ENCODE measurements at places on chromosomes 4 and X.

GRCh38 chr4:109174224-109174953 lies 128.1 kb downstream of the COL25A1 start:
- no peak for DNase-seq

- DNase-seq: no peak
Measured at GRCh38 chr4:153114771-153115321, 89.4 kb upstream of the TRIM2 start.

DNA sequence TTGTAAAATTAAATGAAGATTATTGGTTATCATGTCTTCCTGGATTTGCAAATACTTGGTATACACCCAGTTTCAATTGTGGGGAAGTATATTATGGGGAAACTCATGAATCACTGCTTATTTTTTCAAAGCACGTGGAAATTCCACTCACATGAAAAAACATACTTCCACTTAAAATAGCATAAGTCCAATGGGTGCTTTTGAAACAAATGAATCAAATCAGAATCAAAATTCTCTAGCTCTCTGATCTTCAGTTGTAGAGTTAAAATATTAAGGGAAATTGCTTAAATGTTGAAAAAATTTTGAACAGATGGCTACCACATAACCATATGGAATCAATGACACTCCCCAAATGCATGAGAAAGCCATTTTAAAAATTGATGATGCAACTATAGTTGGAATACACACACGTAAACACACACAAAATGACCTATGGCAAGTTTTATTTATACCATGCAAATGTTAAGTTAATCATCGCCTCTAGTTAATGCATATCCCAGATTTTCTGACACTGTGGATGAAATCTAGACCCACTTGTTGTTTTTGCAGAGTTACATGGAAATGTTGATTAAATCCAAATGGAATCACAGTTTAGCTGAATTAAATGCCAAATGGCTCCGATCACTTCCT lies 93.2 kb downstream of the ARSF start:
- no peak for DNase-seq

DNA sequence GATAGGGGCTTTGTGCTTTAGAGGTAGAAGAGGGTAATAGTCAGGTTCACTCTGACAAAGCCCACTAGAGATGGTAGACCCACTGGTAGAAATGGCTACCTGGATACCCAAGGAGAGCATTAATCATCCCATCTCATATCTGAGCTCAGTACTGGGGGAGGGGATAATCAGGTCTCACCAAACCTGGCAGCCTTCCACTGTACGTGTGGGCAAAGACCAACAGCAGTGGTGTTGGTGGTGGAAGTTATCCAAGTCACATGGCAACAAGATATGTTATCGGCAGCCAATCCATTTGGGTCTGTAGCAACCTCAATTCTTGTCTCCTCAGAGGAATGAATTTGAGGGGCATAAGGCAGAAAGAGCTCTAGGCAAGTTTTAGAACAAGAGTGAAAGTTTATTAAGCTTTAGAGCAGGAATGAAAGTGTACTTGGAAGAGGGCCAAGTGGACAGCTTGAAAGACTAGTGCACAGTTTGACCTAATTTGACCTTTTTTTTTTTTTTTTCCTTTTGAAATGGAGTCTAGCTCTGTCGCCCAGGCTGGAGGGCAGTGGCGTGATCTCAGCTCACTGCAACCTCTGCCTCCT lies 67.0 kb upstream of the CXCL13 start:
- no peak for DNase-seq

DNA sequence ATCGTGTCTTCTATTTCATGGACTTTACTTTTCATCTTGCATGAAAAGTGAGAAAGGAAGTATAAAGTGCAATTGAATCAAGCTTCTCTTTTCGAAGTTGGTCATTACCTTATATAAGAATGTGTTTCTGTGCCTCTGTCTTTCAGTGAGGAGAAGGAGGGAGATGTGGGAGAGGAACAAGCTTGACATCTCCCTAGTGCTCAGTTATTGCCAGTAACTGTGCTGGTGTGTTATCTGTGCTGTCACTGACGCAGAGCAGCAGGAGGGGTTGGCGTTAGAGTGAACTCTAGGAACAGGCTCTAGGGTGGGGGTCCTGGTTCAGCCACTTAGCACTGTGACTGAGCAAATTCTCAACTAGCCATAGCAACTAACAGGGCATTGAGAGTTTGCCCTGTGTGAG lies 34.0 kb upstream of the TBC1D9 start:
- no peak for DNase-seq

GRCh38 chr4:171532968-171533367 lies 280.2 kb upstream of the GALNTL6 start:
- DNase-seq: no peak

- DNase-seq: no peak
Measured at GRCh38 chr4:2079926-2080325, 20.8 kb downstream of the NAT8L start.

- DNase-seq: peak; percentile 41
Measured at GRCh38 chrX:49053223-49054072, 5.4 kb upstream of the CCDC120 start.

GRCh38 chr4:27173280-27173679 lies 312.6 kb downstream of the STIM2 start:
- DNase-seq: no peak

GRCh38 chr4:48112017-48112667 lies 21.9 kb downstream of the TXK start:
- DNase-seq: no peak

DNA sequence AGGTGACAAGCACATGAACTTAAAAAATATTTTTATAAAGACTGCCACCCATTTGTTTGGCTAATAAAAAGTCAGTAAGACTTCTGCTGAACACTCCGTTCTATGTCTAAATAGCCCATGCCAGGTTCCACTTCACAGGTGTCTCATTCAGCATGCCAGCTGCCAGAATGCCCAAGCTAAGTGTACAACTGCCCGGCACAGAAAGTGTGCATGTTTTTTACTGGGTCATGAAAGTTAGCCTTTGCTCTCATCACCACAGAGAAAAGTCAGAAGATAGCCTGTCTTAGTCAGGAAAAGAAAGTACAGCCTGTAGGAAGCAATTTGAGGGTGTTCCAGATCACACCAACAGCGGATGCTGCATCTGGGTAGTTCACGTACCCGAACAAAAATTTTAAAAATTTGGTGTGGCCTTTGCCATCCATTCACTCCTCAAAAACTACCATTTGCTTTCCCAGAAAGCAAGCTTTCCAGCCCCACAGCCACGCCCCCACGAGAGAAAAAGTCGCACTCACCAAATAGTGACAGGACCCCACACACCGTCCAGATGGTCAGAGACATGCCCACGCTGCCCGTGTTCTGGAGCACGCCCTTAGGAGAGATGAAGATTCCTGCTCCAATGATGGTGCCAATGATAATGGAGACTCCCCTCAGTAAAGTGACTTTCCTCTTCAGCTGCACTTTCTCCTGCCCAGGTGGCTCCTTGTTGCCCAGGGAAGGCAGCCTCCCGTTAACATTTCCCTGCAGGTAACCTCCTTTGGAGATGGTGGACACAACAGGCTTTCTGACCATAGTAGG lies 671 bp downstream of the SLC7A11 start:
- no peak for DNase-seq

GRCh38 chr4:62208921-62209320 lies 1008.8 kb downstream of the ADGRL3 start:
- DNase-seq: no peak

GRCh38 chr4:105227054-105227453 lies 80.4 kb downstream of the TET2 start:
- no peak for DNase-seq

DNA sequence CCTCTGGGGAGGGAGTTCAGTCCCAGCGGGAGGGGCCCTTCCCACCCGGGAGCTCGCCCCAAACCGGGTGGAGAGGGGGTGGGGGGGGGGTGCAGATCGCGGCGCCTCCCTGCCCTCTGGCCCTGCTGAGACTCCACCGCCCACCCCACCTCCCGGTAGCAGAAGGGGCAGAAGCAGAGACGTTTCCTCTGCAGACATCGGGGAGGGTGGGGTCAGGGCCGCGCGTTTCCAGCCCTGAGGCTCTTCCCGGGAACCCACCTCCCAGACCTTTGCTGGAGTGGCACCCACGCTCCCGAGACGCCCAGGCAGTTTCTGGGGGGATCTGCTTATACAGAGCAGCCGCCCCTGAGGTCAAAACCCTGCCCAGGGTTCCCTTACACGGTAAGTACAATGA lies 30.2 kb downstream of the CPLX1 start:
- no peak for DNase-seq

DNA sequence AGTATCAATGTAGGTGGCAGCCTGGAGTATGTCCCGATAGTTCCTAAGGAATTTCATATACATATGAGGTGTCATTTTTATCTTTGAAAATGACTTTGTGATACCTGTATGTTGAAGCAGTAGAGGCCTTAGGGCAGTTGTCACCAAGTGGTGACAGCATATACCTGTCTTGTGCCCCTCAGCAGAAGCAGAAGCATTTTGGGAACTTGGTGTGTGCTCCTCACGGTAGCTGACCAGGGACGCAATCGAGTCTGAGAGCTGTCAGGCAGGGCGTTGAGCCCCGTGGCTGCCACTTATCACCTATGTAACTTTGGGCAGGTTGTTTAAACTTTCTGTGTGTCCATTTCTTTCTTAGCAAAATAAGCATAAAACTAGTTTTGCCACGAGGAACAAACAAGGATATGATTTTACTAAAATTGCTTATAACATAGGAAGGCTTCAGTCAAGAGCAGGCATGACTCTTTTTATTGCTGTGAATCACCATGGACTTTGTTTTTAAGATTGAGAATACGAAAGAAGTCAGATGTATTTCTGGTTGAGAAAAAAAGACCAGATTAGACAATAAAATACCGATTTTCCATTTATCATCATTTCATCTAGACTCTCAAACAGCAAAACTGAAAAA lies 161.5 kb downstream of the CPE start:
- no peak for DNase-seq

DNA sequence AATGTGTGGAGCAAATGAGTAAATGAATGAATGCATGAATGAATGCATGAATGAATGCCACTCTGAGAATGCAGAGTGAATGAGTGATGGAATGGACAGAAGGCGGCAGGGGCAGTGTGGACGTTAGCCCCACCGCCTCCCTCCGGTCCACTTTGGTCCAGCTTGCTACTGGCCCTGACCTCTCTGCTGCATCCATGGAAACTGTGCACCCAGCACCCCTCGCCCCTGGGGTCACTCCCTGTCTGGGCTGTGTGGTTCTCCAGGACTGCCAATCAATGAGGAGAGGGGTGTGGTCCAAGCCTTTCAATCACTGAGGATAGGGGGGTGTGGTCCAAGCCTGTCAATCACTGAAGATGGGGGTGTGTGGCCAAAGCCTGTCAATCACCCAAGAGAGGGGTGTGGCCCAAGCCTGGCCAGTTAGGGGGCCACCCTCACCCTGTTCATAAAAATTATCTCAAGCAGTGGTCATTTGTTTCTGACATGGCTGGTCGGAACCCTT lies 39.2 kb upstream of the ASMTL start:
- DNase-seq: no peak

- DNase-seq: no peak
Measured at GRCh38 chr4:72111863-72112262, 80.1 kb downstream of the NPFFR2 start.

GRCh38 chr4:139368998-139369397 lies 66.7 kb upstream of the NDUFC1 start:
- no peak for DNase-seq

GRCh38 chr4:102665527-102665926 lies 95.2 kb downstream of the MANBA start:
- DNase-seq: no peak

DNA sequence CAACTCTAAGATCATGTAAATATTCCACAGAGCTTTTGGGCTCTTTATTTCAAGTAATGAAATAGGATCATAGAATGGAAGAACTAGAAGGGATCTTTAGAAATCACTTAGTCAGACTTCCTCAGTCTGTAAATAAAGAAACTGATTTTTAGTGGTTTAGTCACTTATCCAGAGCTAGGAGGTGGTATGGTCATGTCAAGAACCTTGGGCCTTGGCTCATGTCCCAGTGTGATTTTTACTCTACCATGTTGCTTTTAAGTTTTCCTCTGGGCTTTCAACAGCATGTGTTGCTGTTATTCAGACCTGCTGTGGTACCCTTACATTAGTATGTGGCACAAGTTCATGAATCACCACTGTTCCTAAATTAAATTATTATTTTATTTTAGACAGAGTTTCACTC lies 184.9 kb downstream of the FRAS1 start:
- no peak for DNase-seq

DNA sequence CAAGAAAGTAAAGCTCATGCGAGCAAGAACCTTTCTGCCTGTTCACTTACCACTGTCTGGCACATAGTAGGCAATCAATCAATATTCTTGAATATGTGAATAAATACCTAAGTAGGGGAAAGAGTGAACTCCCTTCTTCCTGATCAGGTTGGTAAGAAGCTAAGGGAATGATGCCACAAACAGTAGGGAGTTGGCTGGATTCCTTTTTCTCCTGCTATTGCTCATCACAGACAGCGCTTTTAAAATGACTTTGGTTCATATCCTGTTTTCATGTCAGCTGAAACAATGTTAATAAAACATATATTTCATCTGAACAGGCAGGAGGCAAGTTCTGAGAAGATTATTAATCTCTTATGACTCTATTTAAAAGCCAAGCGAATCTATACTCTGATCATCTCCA lies 99.2 kb downstream of the NSUN7 start:
- no peak for DNase-seq

DNA sequence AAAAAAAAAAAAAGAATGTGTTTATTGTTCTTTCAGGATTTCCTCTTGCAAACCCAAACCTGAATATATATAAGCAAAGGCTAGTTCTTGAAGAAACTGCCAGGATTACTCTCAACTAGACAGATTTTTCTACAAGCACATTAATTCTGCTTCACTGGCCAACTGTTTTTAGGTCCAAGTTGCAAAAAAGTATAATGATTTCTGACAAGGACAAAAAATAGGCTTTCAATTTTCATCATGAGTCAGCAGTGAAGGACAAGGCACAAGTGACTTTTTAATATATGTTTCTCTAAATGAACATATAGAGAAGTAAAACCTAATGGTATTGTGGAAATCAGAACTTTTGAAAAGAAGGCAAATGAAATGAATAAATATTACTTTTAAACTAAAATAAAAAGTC lies 73.7 kb downstream of the ELOVL6 start:
- no peak for DNase-seq

GRCh38 chr4:182225257-182225852 lies 17.8 kb upstream of the TENM3 start:
- DNase-seq: no peak

GRCh38 chr4:67109276-67109675 lies 436.0 kb downstream of the CENPC start:
- no peak for DNase-seq

GRCh38 chrX:112670977-112671376 lies 8.8 kb downstream of the LHFPL1 start:
- no peak for DNase-seq

- no peak for DNase-seq
Measured at GRCh38 chr4:149176039-149176438, 639.6 kb downstream of the IQCM start.

DNA sequence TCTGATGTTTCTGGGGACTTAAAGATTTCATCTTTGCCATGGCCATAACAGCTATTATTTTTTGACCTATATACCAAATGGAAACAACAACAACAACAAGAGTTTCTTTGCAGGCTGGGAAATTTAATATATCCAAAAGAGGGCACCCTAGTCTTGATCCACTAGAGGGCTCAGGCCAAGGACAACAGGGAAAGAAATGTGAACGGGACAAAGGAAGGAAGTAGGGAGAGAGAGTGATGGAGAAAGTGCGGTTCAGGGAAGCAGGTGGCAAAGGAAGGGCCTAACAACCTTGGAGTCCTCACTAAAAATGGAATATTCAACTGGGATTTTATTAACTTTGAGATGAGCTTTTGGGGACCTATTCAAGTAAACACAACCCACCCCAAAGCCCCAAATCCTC lies 67.8 kb upstream of the SCML1 start:
- DNase-seq: no peak
